ENCODE measurements at places on chromosomes 6 and 20. TPM values are rescaled to one million over a fixed set of nuclear protein-coding genes. Genes with fewer than 3 reads are reported as not detected.

DNA sequence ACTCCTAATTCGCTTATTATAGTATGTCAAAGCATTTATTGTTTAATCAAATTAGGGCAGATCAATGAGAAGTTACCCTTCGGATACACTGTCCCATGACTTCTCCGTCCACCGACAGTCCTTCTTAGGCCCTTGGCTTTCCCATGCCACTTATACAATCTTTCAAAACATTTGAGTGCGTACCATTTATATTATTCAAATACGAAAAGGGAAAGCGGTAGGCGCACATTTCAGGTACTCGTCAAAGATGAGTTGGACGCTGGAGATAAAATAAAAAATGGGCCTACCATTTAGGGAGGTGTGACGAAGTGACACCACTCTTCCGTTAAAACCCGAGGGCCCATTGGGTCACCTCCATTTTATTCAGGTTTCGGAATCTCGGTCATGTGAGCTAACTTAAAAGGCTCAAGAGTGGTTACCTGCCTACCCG is 542 bp upstream of the AFG1L start:
- DNase-seq: no peak

DNA sequence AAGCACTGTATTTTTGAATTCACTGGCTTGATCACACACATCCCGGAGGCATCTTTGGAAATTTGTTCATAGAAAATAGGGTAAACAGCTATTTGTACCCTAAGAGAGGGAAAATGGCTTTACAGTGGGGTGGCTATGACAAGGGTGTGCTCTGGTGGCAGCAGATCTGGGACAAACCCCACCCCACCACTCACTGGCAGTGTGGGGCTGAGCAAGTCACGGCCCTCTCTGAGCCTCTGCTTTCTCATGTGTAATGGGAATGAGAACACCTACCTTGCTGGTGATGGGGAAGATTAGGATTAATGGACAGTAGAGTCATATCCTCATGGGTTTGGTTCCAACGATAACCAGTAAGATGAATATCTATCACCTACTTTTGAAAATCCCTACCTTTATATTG is 78.0 kb downstream of the KCNB1 start:
- no peak for DNase-seq

FHL5 gene
- not detected for total RNA-seq

GRCh38 chr6:167979436-167980139 is 17.9 kb upstream of the KIF25 start:
- DNase-seq: no peak

GRCh38 chr6:30325873-30326525 is 728 bp upstream of the TRIM39 start:
- peak; percentile 88 for DNase-seq

- no peak for DNase-seq
Observed at GRCh38 chr6:117918454-117918853, 11.4 kb downstream of the SLC35F1 start.

- no peak for DNase-seq
Observed at GRCh38 chr6:5726976-5727718, 279.6 kb downstream of the NRN1 start.

- DNase-seq: no peak
Observed at GRCh38 chr6:30508890-30509736, 19.8 kb downstream of the HLA-E start.

- no peak for DNase-seq
Observed at GRCh38 chr6:26241033-26241895, 123.7 kb upstream of the BTN3A2 start.

DNA sequence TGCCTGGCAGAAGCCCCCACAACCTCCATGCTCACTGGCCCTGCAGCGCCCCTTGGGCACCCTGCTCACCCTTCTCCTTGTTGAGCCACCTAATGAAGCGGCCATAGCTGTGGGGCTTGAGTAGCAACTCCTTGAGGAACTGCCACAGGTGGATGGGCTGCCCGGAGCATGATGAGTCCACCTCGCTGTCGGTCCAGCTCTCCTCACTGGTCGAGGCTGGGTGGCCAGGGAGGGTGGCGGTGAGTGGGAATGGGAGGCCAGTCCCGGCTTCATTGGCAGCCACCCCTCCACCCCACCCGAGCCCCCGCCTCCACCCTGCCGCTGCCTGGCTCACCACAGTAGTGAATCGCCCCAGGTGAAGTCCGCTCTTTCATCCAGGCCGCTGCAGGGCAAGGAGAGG is 16.9 kb downstream of the SPDEF start:
- peak; percentile 73 for DNase-seq
